ENCODE measurements at places on chromosomes 4 and X.

- DNase-seq, result no peak
Measured at GRCh38 chr4:139963708-139964107, 190.3 kb downstream of the MAML3 start.

GRCh38 chr4:123877551-123877950 lies 481.0 kb downstream of the SPRY1 start:
- DNase-seq, result no peak

- DNase-seq, result no peak
Measured at GRCh38 chrX:152958047-152958446, 35.9 kb downstream of the PNMA5 start.

GRCh38 chr4:155667222-155667567 lies 547 bp downstream of the GUCY1A1 start:
- DNase-seq, result no peak

DNA sequence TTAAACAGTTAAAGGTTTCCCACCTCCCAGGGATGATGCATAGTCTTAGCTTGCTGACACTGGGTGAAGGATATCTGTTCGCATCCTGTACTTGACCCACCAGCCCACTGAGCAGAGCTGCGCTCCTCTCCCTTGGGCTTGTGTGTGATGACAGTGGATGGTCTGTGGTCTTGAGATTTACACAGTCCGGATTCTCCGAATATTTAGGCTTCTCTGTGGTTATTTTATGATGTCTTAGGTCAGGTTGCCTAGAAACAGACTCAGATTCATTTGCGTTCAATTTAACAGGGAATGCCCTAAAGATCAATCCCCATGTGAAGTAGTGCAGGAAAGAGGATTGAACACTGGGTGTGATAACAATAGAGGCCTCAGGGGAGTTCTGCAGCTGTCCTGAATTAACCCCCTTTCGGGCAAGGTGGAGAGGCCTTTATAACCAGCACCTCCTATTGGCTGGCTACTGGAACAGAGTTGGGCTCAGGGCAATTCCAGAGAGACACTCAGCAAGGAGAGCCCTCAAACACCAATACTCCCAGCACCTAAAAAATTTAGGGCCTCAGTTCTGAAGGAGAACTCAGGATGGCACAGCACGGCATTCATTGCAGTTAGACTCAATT lies 653.2 kb upstream of the GALNT7 start:
- DNase-seq, result peak; percentile 54

DNA sequence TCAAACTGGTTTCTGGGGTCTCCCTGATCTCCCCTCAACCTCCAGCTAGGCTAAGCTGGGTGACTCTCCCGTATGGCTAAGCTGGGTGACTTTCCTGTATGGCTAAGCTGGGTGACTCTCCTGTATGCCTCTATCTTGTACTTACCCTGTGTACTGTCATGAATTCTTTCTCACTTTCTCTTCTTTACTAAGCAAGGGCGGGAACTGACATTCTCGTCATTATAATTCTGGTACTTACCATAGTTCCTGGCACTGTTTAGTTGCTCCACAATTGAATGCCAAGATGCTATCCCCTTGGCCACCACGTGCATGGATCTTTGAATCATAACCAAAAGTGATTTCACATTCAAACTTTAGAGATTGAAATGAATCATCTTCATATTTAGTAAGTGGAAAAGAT lies 8.8 kb downstream of the INTU start:
- DNase-seq, result no peak

DNA sequence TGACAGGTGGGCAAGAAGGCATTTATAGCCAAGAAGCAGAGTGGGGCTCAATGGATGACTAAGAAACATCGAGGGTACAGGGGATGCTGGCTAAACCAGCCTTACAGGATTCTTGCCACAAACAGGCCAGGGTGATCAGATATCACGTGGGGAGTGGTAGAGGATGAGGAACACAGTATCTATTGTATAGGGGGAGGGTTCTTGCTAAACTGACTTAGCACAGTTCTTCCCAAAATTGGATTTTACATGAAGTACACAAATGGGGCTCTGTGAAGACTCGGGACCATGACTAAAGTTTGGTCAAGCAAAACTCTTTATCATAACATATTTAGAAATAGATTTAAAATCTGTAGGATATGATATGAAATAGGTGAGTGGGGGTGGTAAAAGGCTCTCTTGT lies 144.0 kb upstream of the ATOH1 start:
- DNase-seq, result no peak
